ENCODE measurements at places on chromosomes 7 and 10.

DNA sequence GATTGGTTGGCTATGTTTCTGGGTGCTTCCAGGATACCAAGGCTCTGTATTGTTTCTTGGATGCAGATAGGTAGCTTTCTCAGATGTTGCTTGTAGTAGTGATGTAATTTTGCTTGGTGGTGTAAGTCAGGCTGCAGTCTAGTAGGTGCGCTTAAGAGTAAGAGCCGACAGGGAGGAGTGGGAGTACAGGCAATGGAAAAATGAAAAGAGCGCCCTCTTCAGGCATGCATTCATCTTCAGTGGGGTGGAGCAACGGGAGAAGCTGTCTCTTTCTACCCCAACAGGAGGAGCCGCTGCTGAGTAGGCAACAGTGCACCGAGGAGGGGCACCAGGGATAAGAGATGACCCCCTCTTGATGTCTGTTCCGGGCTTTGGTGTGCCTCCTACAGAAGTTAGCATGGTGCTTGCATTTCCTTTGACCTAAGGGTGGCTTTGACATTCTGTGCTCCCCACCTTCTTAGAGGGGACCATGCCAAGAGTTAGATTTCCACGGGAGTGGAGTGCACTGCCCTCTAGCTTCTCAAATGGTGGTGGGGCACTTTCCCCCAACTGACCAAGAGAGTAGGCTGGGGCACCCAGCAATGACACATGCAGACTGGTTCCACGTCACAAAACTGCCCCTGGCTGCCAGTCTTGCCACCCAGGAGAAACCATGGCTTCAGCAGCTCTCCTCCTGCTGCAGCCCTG lies 56.1 kb downstream of the ZNF783 start:
- peak; percentile 9 for DNase-seq

- no peak for DNase-seq
Observed at GRCh38 chr10:114543456-114543855, 114.6 kb downstream of the ABLIM1 start.

- DNase-seq: no peak
Observed at GRCh38 chr7:31091924-31092434, 39.9 kb downstream of the ADCYAP1R1 start.

GRCh38 chr10:1661859-1662437 lies 75.4 kb downstream of the ADARB2 start:
- DNase-seq: peak; percentile 69

GRCh38 chr10:76043261-76043660 lies 611.8 kb downstream of the LRMDA start:
- DNase-seq: no peak

DNA sequence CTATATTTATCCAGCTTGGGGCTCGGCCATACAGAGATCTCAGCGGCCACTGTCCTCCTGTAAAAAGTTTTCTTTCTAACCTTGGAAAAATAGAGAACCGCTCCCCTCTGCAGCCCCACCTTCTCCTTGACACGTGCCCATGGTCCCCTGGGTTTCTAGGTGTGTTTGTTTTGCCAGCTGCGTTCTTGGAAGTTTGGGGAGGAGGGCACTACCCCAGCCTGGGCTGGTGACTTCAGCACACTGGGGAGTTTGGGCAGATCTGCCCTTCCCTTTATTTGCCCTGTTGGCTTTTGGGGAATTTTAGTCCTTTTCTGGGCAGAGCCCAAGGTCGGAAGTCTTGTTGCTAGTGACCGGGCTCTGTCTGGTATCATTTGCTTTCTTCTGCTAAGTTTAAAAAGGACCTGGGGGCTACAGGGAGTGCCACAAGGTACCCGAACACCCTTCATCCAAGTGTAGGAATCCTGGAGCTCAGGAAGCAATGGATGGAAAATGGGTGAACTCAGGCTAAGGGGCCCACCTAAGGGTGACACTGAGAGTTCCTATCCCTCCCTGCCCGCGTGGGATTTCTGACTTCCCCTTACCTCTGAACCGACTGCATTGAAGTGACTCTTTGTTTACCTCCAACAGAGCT lies 1.7 kb downstream of the ADAMTS14 start:
- peak; percentile 20 for DNase-seq

DNA sequence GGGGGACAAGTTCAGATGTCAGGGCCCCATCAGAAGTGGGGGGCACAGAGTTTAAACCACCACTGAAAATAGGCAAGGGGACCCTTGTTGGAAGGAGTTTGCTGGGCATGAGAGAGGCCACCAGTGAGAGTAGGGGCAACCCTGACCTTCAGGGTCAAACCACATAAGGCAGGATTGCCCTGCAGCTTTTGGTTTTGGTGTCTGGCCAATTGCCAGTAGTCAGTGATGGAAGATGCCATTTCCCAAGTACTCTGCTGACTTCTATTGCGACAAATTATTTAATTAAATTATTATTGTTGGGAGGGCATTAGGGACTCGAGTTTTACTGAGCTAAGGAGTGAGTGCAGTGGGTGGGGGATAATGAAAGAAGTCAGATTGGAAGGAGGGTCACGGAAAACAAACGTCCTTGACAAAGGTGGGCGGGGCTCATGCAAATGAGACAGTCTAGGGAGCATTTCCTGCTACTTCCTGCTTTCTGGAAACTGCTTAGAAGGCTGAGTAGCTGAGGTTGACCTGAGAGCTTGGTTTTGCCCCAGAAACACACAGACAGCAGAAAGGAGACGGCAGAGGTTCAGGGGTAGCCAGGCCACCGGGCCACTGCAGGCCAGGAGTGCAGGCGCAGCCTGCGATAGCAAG lies 74.2 kb upstream of the ANLN start:
- no peak for DNase-seq

- peak; percentile 49 for DNase-seq
Observed at GRCh38 chr10:34638406-34639054, 176.6 kb downstream of the PARD3 start.

GRCh38 chr7:132117181-132117580 lies 459.1 kb downstream of the PLXNA4 start:
- no peak for DNase-seq

- no peak for DNase-seq
Observed at GRCh38 chr7:96088579-96088978, 233.3 kb downstream of the SLC25A13 start.

- no peak for DNase-seq
Observed at GRCh38 chr7:140225562-140226249, 48.9 kb upstream of the KDM7A start.

DNA sequence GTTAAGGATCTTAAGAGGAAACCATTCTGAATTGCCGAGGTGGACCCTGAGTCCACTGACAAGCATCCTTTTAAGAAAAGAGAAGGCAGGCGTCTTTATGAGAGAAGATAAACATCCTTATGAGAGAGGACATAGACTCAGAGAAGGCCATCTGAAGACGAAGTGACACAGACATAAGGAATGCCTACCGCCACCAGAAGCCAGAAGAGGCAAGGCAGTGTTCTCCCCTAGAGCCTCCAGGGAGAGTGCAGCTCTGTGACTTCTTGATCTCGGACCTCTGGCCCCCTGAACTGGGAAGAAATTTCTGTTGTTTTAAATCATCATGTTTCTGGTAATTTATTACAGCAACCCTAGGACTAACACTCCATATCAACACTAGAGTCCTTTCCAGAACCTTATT lies 25.2 kb upstream of the ING3 start:
- DNase-seq: no peak

- DNase-seq: no peak
Observed at GRCh38 chr7:123305840-123306375, 106.1 kb upstream of the SLC13A1 start.

- DNase-seq: no peak
Observed at GRCh38 chr7:47349401-47349800, 232.5 kb downstream of the TNS3 start.
